Effector CD4-positive, alpha-beta T cell (primary cell): ENCODE measurements at places on chromosomes 11 and 22.
A peak's percentile ranks its signal among the peaks of the same experiment; 100 is the strongest.

DNA sequence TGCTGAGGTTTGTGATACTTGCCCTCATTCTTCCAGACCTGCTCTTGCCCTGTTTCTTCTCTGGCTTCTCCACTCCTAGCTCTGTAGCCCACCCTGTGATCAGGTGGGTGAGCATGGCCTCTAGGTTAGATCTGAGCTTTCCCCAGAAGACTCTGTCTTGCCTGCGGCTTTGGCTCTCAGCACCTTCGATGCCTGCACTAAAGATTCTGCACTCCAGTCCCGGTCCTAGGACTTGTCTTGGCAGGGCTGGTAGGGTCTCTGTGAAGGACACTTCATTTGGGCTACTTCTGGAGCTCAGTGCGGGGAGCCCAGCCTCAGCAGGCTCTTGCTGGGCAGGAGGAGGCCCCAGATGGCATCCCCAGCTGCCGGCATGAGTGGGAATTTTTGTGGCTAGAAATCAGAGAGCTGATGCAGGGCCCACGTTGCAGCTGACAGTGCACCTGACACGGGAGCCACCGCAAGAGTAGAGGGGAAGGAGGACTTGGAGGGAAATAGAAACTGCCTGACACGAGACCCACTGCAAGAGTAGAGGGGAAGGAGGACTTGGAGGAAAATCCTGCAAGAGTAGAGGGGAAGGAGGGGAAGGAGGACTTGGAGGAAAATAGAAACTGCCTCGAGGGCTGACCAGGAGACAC lies 226.9 kb upstream of the B3GAT1 start:
- DNase-seq, result no peak

- DNase-seq, result no peak
Observed at GRCh38 chr11:82398300-82398815, 335.3 kb downstream of the FAM181B start.

- DNase-seq, result no peak
Observed at GRCh38 chr11:96960926-96961325, 571.1 kb downstream of the JRKL start.

GRCh38 chr22:36371920-36372319 lies 15.8 kb downstream of the MYH9 start:
- no peak for DNase-seq

DNA sequence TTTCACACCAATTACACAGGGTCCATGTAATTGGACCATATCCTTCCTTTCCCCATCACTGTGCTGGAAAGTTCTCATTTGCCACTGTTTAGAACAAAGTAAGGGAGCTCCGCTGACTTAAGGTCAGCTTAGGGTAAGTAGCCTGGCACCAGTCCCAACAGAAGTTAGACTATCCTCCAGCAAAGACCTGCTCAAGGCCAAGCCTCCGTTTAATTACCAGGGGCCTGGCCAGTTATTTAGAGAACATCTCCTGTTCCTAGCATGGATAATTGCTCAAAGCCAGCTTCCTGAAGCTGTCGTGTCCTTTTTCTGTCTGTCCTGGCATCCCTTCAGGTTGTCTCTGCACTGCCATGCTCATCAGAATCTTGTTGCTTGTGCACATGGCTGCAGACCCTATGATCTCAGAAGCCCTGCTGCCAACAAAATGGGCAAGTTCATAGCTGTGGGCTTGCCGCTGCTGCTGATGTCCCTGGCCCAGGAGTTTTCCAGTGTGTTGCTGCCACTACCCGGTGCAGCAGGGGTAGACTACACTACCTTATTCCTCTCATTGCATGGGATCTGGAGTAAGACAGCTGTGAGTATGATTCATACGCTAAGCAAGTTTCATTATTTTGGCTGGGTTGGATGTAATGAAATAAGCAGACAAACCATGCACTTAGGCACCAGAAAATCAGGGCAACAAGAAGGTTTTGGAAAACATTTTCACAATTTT lies 8.1 kb downstream of the OR8A1 start:
- no peak for DNase-seq

DNA sequence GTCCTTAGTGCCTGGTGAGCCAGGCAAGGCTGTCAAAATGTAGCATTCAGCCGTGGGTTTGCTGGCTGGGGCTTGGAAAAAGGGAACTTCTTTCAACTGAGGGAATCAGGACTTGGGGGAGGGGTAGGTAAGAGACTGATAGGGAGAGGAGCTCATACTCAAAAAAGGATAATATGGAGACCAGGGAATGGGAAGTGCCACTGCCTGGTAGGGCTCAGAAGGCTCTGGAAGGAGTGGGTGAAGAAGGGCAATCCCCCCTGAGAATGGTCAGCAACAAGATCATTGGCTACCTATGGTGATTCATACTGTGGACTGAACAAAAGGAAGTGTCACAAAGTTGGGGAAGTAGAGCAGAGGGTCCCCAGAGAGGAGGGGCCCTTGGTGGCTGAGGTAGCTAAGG lies 1.9 kb downstream of the CNGA4 start:
- DNase-seq, result no peak

DNA sequence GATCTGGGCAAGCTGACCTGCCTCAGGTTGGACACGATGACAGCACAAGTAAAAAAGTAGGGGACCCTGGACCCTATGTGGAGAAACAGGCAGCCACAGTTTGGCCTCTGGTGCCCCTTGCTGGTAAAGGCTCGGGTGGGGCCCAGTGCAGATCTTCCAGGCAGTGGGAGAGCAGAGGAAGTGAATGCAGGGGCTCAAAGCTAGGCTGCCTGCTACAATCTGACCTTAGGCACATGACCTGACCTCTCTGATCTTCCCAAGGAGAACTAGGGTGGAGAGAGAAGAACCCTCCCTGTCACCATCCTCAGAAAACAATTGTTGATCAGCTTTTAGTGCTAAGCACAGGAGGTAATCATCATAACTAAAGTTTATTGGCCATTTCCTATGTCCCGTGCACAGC lies 76.5 kb downstream of the PDE2A start:
- no peak for DNase-seq

- DNase-seq, result no peak
Observed at GRCh38 chr11:34356130-34356529, 1.7 kb downstream of the ABTB2 start.

DNA sequence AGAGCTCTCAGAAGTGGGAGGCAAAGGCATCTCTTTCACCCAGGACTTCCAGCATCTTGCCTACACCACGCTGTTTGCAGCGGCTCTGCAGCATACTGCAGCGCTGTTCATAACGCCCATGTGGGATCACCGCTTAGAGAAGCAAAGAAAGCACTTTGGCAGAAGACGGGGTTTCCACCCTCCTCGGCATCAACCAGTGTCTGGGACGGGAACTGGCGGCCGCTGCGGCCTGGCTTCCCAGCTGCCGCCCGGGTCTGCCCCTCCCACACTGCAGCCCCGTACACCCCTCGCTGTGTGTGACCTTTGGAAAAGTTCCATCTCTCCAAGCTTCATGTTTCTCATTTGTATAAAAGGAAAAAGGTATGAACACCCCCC lies 545 bp upstream of the TIRAP start:
- peak; percentile 26 for DNase-seq

DNA sequence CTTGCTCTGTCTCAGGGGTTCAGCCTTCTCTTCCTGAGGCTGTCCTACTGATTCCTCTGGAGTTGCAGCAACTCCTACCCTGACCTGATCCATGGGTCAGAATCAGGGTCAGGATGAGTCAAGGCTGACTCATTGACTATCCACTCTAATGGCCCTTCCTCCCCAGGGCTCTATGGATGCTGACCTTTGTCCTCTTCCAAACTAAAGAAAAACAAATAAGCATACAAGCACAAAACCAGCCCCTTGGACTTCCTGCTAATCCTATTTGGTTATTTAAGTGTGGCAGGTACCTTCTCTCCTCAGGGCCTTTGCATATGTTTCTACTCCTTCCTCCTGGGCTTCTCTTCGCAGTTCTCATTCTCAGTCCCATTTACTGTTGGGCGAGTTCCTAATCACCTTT lies 204.5 kb upstream of the NAV2 start:
- DNase-seq, result no peak

DNA sequence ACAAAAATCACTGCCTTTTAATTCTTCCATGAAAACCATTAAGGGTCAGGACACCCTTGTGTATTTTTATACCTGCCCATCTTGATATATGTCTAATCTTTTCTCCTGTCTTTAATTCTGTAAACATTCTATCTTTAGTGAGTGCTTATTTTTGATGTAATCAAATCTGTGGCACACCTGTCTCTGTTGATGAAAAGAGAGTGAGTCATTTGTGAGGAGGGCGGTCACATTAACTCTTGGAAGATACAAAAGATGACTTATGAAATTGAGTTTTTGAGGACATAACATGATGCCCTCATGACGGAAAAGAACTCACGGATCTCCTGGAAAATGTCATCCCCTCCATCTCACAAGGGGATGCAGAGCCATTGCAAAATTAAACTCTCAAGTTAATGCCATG lies 206.5 kb upstream of the PGR start:
- DNase-seq, result no peak

DNA sequence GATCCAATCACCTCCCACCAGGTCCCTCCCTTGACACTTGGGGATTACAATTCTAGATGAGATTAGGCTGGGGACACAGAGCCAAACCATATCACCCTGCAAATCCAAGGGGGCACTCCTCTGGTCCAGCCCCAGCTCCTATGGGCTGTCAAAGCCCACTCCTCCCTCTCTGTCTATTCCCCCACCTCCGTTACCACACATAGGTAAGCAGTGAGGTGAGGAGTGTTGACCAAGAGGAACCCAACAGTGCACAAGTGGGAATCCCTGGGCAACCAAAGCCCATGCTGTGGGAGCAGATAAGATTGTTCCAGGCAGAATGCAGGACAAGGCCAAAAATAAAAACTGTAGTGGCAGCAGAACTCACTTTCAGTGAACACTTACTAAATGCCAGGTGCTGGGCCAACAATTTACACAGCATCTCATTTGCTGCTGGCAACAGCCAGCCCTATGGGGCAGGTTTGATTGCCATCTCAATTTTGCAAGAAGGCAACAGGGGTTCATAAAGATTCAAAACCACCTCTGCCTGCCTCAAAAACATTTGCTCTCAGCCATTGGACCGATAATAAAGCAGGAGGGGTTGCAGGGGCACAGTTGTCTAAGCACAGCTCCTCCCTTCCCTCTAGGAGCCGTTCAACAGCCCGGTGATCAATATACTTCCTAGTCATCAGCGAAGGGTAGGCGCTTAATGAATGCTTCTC lies 8.9 kb downstream of the SDF2L1 start:
- no peak for DNase-seq
